ENCODE measurements at places on chromosomes 6 and 20.

- H3K4me1 ChIP-seq: no peaks in the 10 kb centered on the region
- no peaks in the 10 kb centered on the region for H3K36me3 ChIP-seq
- H3K4me3 ChIP-seq: no peak overlapping the region
- no peak overlapping the region for H3K27ac ChIP-seq
These were observed 379.6 kb downstream of the FOXA2 start for GRCh38 chr20:22204801-22205200.

GRCh38 chr6:151609146-151609902 lies 115.5 kb downstream of the CCDC170 start:
- peaks cover 6% of the 10 kb centered on the region for H3K27me3 ChIP-seq
- no peak overlapping the region for H3K4me3 ChIP-seq
- no peaks in the 10 kb centered on the region for H3K36me3 ChIP-seq
- no peak overlapping the region for H3K27ac ChIP-seq
- H3K4me1 ChIP-seq: no peaks in the 10 kb centered on the region

DNA sequence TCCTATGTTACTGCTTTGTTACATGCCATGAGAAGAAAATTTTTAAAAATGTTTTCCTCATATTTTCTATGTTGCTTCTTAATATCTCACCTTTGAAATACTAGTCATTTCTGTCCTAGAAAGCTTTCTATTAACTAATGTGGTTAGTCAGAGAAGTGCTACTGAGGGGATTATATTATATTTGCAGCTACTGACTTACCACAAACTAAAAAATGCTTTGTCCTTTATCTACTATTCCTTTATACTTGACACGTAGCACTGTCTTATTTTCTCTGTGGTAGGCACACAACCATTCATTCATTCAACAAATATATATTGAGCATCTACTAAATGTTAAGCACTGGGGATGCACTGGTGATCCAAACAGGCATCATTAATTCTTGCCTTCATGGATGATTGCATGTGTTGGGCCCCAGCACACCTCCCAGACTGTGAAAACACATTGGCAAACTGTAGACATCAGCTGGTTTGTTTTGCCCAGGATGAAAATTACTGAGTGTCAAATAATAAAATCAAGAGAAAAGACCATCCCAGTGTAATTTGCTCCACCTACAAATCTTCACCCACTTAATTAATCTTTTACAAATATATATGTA lies 10.7 kb upstream of the MLIP start:
- H3K4me3 ChIP-seq: no peak overlapping the region
- no peak for DNase-seq
- H3K36me3 ChIP-seq: peaks cover 1% of the 10 kb centered on the region
- H3K4me1 ChIP-seq: no peaks in the 10 kb centered on the region
- H3K27ac ChIP-seq: no peak overlapping the region

DNA sequence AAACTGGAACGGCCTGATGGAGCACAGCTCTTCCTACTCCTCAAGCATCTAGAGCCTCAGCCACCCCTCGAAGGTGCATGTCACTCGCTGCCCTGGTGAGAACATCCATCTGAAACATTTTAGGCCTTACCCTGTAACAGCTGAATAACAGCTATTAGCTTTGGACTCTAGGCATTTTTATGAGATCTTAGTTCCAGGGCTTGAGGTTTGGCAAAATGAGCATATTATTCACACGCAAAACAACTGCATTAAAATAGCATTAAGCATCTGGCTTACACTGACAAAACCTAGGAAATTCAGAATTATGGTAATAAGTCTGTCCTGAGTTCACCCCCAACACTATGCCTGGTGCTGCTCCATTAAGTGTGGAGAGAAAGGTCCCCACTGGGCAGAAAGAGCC lies 56.1 kb downstream of the ADAT2 start:
- no peak for DNase-seq
- H3K27ac ChIP-seq: no peak overlapping the region
- no peaks in the 10 kb centered on the region for H3K4me1 ChIP-seq
- H3K4me3 ChIP-seq: no peak overlapping the region

DNA sequence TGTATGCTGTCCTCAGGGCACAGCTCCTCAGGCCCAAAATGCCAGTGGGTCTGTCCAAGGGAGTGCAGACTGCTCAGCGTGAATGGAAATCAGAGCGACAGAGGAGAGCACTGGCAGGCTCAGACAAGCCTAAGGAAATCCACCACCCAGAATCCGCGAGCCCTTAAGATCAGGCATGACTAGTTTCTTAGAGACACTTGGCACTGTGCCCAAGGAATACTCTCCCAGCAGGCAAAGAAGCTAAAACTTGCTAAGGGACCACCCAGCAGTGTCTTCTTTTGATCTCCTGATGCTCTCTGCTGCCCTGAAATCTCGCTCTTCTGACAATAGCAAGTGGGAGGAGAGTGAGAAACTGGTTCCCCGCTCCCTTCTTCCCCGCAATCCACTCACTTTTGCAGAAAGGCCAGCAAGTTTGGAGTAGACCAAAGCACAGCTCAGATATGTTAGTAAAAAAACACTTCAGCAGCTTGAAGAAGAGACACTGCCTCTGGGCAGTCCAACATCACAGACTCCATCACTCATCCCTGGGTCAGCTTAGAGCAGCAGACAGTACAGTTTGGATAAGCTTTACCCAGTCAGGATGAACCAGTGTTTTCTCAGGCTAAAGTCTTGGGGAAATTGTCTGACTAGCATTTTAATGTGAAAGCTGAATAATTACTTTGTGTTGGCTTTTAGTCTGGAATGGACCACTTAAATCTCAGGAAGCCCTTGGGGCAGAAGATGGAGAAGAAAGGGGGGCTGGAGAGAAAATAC lies 32.4 kb downstream of the TRAF3IP2 start:
- H3K36me3 ChIP-seq: peaks cover 27% of the 10 kb centered on the region
- H3K27me3 ChIP-seq: no peaks in the 10 kb centered on the region
- no peak for DNase-seq
- peaks cover 7% of the 10 kb centered on the region for H3K4me1 ChIP-seq

DNA sequence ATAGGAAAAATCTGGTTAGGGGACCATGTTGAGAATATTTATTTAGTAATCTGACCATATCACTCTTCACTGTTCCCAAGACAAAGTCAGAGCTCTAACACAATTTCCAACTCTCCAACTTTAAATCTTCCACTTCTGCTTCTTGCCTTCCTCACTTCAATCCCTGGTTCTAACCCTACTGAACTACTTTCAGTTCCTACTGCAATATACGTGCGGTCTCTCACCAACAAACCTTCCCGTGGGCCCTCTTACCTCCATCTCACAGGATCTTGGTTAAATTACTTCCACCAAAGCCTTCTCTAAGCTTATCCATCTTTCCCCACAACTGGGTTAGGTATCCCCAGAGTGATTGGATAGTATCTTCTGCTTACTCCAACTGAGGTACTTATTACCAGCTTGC lies 8.0 kb downstream of the EIF2S2 start:
- H3K4me1 ChIP-seq: peaks cover 36% of the 10 kb centered on the region
- peak overlapping the region; percentile 75 for H3K27ac ChIP-seq
- DNase-seq: no peak
- H3K4me3 ChIP-seq: no peak overlapping the region

GRCh38 chr6:79808921-79809320 lies 138.4 kb downstream of the ELOVL4 start:
- no peaks in the 10 kb centered on the region for H3K36me3 ChIP-seq
- H3K4me3 ChIP-seq: no peak overlapping the region
- no peak for DNase-seq
- no peak overlapping the region for H3K27ac ChIP-seq
- peaks cover 9% of the 10 kb centered on the region for H3K27me3 ChIP-seq
- no peaks in the 10 kb centered on the region for H3K4me1 ChIP-seq

DNA sequence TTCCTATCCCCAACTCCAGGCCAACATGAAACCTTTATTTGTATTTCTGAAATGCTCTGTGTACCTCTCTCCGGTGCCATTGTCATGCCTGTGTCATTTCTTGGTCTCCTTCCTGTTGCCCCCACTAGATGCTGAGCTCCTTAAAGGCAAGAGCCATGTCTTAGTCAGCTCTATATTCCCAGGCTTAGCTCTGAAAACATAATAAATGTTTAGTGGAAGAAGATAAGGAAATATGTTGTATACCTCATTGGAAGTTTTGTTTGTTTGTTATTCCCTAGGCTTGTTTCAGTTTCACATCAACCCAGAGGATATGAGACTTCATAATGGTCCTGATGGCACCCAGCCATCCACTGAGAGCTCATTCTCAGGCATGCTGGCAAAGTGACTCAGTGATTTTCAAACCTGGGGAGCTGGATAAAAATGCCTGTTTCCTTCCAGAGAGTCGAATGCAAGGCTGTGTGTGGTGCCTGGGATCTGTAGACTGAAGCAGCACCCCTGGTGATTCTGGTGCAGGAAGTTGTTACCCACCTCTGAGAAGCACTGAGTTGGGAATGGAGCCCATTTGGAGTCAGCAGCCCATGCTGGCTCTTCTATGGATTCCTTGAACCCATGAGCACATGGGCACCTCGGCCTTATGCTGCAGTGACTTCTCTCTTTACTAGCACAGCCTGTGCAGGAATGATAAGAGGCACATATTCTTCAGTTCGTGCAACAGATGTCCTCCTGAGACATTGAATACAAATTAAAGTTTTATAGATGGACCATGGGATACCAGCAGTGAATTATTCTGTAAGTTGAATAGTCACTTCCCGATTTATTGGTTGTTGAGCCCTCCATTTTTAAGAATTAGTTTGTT lies 205.2 kb downstream of the FARS2 start:
- no peak overlapping the region for H3K4me3 ChIP-seq
- peaks cover 7% of the 10 kb centered on the region for H3K36me3 ChIP-seq
- no peaks in the 10 kb centered on the region for H3K4me1 ChIP-seq
- no peaks in the 10 kb centered on the region for H3K27me3 ChIP-seq
- DNase-seq: no peak
- no peak overlapping the region for H3K27ac ChIP-seq

DNA sequence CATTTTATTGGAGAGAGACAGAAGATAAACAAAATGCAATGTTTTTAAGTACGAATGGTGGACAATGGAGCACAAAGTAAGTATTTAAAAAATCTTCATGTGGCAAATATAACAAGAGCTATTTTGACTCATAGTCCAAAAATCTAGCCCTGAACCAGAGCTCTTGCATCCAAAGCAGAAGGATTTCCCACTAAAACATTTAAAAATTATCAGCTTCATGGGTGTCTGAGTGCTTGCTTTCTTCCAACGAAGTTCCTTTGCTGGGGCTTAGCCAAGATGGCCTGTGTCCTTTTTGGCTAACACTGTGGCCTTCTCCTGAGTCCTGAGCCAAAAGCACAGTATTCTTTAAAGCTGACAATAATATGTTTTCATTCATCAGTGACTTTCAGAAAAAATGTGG lies 161.7 kb downstream of the RIMS1 start:
- no peak for DNase-seq
- no peaks in the 10 kb centered on the region for H3K36me3 ChIP-seq
- H3K27ac ChIP-seq: no peak overlapping the region
- H3K27me3 ChIP-seq: peaks cover 2% of the 10 kb centered on the region
- no peak overlapping the region for H3K4me3 ChIP-seq
- H3K4me1 ChIP-seq: no peaks in the 10 kb centered on the region

DNA sequence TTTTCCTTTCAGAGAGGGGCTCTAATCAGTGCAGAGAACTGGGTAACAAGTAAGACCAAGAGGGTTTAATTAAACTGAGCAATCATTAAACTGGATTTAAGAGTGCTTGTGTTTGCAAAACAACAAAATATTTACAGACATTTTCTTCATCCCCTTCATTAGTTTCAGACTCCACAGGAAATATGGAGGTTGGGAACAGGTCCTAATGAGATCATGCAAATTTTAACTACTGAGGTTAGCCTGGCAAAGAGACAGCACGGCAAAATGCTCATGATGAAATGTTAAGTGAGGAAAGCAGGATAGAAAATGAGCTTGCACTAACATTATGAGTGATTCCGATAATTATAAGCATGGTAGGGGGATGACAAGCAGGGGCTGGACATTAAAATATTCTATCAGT lies 268.9 kb downstream of the PTPRT start:
- no peaks in the 10 kb centered on the region for H3K27me3 ChIP-seq
- H3K4me3 ChIP-seq: no peak overlapping the region
- no peak overlapping the region for H3K27ac ChIP-seq
- DNase-seq: no peak
- no peaks in the 10 kb centered on the region for H3K4me1 ChIP-seq
- H3K36me3 ChIP-seq: no peaks in the 10 kb centered on the region

GRCh38 chr20:43092386-43093088 lies 97.2 kb downstream of the PTPRT start:
- H3K36me3 ChIP-seq: no peaks in the 10 kb centered on the region
- no peak overlapping the region for H3K27ac ChIP-seq
- no peak overlapping the region for H3K4me3 ChIP-seq
- no peak for DNase-seq

GRCh38 chr6:165574220-165575157 lies 88.6 kb downstream of the PDE10A start:
- H3K4me3 ChIP-seq: no peak overlapping the region
- no peak for DNase-seq
- H3K27me3 ChIP-seq: no peaks in the 10 kb centered on the region
- no peaks in the 10 kb centered on the region for H3K4me1 ChIP-seq
- H3K36me3 ChIP-seq: no peaks in the 10 kb centered on the region

DNA sequence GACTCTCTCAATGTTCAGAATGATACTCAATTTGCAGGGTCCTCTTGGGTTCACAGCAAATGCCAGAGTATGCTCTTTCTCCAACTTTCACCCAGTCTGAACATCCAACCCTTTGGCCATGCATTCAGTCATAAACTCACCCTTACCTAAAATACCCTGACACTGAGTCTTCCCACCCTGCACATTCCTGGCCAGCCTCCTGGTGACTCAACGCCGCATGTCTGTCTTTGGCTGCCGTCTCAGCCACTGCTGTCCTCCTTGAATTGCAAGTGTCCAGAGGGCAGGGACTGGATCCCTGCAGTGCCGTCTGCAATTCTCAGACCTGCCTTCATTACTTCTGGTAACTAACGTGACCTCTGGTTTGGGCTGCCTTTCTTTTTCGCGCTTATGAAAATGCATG lies 593.4 kb downstream of the QKI start:
- no peaks in the 10 kb centered on the region for H3K4me1 ChIP-seq
- no peak overlapping the region for H3K27ac ChIP-seq
- H3K4me3 ChIP-seq: no peak overlapping the region
- H3K27me3 ChIP-seq: peaks cover 4% of the 10 kb centered on the region
- H3K36me3 ChIP-seq: no peaks in the 10 kb centered on the region

DNA sequence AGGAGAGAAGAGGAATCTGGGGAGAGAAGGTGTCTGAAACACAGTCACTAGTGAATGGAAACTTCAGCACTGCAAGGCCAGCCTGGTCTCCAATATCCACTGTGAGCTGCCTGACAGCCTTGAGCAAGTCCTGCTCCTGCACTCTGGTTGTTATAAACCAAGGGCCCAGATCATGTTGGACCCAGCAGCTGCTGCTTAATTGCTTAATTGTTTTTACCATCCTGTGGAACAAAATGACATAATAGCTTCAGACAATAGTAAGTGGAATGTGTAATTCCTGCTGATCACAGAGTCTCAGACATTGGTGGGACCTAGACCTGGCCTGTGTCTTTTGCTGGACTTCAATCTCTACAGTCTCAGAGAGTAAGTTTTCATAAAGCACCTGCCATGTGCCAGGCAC lies 833.7 kb downstream of the TFAP2A start:
- no peak overlapping the region for H3K27ac ChIP-seq
- DNase-seq: no peak
- no peak overlapping the region for H3K4me3 ChIP-seq
- H3K27me3 ChIP-seq: no peaks in the 10 kb centered on the region
- H3K4me1 ChIP-seq: no peaks in the 10 kb centered on the region
- no peaks in the 10 kb centered on the region for H3K36me3 ChIP-seq

GRCh38 chr6:156767603-156768467 lies 9.3 kb upstream of the ARID1B start:
- H3K4me1 ChIP-seq: peaks cover 20% of the 10 kb centered on the region
- H3K27ac ChIP-seq: peak overlapping the region; percentile 93
- DNase-seq: no peak
- no peak overlapping the region for H3K4me3 ChIP-seq
- H3K27me3 ChIP-seq: no peaks in the 10 kb centered on the region
